ENCODE measurements at places on chromosomes 12 and 14. TPM values are rescaled to one million over a fixed set of nuclear protein-coding genes. Genes with fewer than 3 reads are reported as not detected.

Gene KRT72
- total RNA-seq = not detected

Gene CIROP
- not detected for total RNA-seq

Gene CLEC9A
- total RNA-seq = 0.90 TPM

Gene RNASE11
- total RNA-seq = not detected

Gene MYG1
- 17.9 TPM for total RNA-seq

Gene FOXN4
- not detected for total RNA-seq

All from urinary bladder (tissue), 4 donors.